ENCODE measurements at places on chromosomes 3 and 15.

DNA sequence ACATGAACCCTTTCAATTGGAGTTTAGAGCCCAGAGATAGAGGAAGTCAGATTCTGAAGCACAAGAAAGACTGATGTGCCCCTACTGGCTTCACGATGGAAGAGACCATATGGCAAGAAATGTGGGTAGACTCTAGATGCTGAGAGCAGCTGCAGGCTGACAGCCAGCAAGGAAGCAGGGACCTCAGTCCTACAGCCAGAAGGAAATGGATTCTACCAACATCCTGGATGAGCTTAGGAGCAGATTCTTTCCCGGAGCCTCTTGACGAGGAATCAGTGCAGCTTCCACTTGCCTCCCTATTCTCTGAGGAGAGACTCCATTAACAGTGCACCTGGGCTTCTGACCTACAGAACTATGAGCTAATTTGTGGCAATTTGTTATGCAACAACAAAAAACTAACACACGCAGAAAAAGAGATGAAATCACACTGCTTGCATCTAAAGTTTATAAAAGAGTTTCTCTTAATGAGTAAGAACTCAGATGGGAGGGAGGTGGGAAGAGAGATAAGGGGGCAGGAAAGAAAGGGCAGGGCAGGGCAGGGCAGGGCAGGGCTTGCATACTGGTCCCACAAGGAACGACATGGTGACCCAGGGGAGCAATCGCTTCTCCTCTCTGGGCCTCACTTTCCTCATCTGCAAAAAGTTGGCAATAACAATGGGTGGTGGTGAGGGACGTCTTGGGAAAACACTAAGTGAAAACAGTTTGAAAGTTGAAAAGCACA lies 440.9 kb downstream of the FOXP1 start:
- ATAC-seq: peak; percentile 85

DNA sequence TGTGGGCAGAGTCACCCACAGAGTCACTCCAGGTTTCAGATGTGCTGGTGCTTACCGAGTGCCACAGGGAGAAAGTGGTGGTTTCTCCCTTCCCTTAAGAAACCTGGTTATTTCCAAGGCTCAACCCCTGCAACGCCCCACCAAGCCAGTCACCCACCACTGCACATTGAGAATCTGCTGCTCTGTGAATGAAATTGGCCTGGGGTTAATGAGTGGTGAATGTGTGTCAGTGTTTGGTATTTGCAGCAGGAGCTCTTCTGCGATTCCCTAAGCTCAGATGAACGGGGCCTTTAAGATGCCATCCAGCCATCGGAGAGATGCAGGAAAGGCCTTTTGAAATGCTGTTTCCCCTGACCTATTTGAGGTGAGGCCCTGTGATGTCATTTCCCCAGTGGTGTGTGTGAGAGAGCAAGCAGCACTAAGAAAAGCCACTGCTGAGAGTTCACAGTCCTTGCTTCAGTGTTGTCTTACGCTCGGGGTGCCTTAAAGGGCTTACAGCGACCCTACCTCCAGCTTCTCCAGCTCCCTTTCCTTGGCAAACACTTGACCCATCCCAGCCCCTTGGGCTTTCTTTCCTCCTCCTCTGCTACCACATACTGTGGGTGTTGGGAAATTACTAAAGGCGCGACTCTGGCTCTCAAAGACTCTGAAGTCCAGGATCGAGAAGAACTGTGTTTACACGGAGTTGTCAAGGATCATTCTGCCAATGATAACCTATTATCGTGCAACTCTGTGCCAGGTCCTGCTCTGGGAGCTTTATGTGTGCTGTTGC lies 68.9 kb downstream of the SMAD3 start:
- ATAC-seq: peak; percentile 21

DNA sequence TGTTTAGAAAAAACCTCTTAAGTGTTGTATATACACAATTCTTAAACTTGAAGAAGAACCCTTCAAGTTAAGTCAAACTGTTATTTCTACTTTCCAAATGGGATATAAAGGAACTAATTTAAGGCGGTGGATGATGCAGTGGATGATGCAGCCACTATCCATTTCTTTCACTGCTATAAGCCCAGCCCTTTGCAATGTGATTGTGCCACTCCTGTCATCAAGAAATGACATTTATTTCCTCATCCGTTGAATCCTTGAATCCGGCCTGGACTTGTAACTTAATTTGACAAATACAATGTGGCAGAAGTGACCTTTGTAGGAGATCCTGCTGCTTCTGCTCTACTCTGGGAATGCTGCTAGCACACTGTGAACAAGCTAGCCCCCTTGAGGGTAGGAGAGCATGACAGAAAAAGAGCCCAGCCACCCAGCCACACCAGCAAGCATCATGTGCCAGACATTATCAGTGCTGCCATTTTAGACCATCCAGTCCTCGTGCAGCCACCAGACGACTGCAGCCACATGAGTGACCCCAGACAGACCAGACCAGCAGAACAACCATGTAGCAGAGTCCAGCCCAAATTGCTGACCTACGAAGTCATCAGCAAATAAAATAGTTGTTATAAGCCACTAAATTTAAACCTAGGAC lies 47.4 kb downstream of the UACA start:
- ATAC-seq: no peak

DNA sequence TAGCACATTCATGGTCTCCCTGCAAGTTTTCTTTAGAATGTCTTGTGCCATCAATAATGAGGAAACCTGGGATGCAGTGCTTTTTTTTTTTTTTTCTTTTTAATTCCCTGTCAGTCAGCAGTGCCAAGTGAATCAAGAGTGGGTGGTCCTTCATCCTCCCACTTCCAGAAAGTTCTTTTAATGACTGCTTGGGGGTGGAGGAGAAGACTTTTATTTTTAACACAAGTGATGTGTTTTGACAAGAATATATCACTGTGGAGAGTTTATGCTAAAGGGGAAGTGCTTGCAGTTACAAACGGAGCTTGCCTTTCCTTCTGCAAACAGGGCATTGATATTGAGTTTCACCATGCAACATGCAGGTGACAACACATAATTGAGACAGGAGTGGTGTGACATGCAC lies 69.7 kb downstream of the CACNA2D3 start:
- ATAC-seq: no peak

- no peak for ATAC-seq
These were observed 142.8 kb downstream of the POLR2M start for GRCh38 chr15:57849317-57849716.

- ATAC-seq: peak; percentile 29
These were observed 43.0 kb downstream of the PGPEP1L start for GRCh38 chr15:98964466-98965133.
